Activated gamma-delta T cell treated with Interleukin-2 at 50 U/mL for 16 hours (primary cell): ENCODE measurements at places on chromosomes 2 and 18.

DNA sequence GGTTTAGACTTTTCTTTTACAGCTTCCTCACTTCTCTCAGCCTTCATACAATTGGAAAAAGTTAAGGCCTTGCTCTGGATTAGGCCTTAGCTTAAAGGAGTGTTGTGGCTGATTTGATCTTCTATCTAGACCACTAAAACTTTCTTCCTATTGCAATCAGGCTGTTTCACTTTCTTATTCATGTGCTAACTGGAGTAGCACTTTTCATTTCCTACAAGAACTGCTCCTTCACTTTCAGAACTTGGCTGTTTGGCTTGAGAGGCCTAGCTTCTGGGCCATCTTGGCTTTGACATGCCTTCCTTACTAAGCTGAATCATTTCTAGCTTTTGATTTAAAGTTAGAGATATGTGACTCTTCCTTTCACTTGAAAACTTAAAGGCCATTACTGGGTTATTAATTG, 114.3 kb downstream of the ARHGEF4 start:
- DNase-seq, result no peak

- no peak for DNase-seq
Observed at GRCh38 chr2:165357758-165358157, 111.7 kb upstream of the CSRNP3 start.

- DNase-seq, result no peak
Observed at GRCh38 chr2:26008851-26009566, 24.9 kb upstream of the RAB10 start.

GRCh38 chr18:12782521-12782920, 79.7 kb downstream of the PSMG2 start:
- DNase-seq, result no peak

DNA sequence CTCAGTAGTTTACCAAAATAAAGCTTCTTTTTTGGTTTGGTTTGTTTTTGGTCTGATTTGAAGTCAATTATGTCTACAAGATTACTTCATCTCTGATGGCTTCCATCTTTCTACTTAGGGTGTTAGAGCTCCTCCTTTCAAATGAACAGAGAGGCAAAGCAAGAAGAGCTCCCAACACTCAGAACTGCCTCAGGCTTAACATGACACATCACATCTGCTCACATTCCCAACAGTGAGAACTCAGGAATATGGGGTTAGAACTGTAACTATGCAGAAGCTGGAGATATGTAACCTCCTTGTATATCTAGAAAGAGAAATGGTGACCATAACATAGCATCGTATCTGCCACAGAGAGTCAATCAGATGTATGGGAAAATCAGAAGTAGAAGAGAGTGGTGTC, 11.4 kb upstream of the LRATD1 start:
- no peak for DNase-seq

GRCh38 chr2:168698969-168699368, 103.5 kb upstream of the NOSTRIN start:
- no peak for DNase-seq

DNA sequence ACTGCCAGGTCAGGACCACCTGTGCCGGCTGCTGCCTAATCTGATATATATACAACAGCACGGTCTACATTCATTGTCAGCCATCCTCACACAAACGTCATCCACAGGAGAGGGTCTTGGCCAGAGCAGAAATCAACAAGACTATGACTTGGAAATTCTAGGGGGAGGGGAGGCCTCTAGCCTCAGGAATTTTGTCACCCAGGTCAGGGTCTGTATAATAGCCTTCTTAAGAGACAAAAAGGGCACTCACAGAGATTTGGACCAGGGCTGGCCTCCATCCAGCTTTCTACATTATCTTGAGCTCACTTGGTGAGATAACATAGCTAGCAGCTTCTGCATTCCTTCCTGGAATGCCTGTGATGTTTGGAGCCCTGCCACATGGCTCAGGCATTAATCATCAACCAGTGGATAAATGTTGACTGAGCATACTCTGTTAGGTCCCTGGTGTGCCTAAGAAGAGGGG, 50.4 kb upstream of the CTIF start:
- DNase-seq, result no peak

DNA sequence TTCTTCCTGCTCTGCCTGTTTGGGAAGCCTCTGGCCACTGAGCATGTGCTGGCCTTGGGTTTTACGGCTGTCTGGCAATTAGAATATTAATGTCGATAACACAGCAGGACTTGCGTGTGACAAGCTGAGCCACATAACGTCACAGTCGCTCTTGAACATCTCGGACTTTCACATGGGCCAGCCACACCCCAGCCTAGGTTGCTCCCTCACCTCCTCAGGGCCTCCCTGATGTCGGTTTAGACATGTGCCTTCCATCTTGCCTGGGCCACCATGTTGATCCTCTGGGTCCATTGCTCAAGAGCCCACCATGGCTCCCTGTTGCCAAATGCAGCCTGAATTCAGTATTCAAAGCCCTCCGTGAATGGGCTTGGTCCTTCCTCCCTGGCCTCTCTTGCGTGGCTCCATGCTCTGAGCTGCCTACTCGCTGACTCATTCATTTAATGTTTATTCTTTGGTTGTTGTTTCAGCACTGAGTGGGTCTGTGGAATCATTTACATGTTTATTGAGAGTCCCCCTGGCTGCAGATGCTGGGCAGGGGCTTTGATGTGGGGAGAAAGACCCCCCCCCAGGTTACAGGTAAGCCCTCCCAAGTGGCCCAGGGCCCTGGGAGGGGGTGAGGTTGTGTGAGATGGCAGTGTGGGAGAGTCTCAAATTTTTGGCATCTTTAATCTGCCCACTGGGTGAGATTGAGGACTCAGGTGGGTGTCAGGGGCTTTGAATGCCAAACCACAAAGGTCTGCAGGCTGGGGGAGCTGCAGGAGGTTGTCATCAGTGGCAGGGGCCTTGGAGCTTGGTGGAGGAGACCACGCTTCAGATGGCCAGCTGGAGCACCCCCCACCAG, 62.0 kb downstream of the ODC1 start:
- no peak for DNase-seq

GRCh38 chr2:13006829-13007717, 290.3 kb downstream of the TRIB2 start:
- peak; percentile 58 for DNase-seq

GRCh38 chr2:161246281-161246680, 61.9 kb upstream of the PSMD14 start:
- no peak for DNase-seq

DNA sequence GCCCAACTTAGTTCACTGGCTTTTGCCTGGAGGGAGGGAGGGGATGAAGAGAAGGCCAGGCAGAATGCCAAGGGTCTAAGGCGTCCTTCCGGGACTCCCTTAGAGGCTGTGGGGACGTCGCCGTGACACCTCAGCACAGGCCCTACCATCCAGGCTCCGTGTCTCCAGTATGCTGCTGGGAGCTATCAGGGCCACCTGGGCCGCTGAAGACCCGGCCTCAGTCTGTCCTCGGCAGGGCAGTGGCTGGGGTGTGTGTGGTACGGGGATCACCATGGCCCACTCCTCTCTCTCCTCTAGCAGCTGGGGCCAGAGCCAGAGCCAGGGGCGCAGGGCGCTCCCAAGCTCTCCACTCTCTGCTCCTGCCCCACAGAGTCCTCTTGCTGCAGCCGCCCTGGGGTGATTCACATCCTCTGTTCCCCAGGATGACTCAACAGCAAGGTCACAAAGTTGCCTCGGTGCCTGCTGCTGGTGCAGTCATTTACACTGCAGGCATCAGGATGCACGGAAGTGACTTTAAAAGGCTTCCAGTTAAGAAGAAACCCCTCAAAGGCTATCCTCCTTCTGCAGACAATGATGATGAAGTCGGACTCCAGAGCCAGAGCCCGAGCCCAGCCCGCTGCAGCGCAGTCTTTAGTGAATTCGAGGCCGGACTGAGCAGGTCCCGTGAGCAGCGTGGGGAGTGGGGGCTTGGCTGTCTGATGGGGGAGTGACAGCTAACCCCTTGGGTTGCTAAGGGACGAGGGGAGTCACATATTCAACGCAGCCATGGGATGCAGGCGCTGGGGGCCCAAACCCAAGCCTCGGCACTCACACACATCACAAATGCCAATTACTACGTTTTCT, 31.9 kb downstream of the SNORC start:
- no peak for DNase-seq

DNA sequence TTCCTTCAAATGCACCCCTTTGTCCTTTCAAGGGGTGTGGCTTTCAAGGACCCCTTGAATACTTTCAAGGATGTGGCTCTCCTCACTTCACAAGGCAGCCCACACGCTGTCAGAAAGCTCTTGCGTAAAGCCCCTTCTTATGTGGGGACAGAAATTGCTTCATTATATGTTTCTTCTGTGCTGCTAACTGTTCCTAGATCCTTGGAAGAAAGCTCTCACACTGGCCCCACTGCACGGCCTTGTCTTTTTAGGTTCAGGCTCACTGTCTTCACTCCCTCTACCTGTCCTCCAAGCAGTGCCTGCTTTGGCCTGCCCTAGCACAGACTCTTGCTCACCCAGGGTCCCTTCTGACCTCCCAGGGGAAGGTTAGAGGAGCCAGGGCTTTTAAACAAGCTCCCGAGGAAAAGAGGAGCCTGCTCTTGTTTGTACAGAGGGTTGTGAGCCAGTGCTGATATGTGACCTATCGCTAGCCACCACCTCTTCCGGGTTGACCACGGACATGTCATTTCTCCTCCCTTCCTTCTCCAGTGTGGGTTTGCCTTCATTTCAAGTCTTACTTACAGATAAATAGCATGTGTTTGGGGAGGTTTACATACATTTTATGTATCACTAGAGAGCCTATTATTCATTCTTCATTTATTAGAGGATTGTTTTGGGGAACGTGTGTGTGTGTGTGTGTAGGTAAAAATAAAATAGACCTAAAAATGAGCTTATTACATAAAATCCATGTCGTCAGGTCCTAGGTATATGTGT, 94.7 kb downstream of the RTN4 start:
- no peak for DNase-seq

- no peak for DNase-seq
Observed at GRCh38 chr2:13255485-13255884, 538.7 kb downstream of the TRIB2 start.

- DNase-seq, result no peak
Observed at GRCh38 chr18:48997985-48998831, 47.4 kb upstream of the SMAD7 start.

DNA sequence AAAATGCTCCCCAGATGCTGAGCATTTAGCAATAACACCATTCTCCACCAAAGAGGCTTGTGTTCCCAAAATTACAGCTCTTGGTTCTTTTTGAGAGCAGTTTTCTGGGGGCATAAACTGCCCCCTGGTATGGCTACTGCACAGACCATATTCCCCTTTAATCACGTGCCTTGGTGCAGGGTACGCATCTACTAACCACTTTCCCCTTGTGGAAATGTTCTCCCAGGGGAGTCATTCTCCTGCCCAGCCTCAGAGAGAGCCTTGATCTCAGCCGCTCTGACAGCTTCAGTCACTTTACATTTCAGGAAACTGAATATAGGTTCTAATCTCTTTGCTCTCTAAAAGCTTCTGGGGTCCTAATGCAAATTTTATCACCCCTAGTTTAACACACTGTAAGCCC, 44.7 kb upstream of the EML6 start:
- no peak for DNase-seq
